ENCODE measurements at places on chromosomes 6 and 20. TPM values are rescaled to one million over a fixed set of nuclear protein-coding genes. Genes with fewer than 3 reads are reported as not detected.
A peak's percentile ranks its signal among the peaks of the same experiment; 100 is the strongest.

- DNase-seq: peak; percentile 22
Observed at GRCh38 chr6:119076173-119076572, 2.3 kb downstream of the FAM184A start.

DNA sequence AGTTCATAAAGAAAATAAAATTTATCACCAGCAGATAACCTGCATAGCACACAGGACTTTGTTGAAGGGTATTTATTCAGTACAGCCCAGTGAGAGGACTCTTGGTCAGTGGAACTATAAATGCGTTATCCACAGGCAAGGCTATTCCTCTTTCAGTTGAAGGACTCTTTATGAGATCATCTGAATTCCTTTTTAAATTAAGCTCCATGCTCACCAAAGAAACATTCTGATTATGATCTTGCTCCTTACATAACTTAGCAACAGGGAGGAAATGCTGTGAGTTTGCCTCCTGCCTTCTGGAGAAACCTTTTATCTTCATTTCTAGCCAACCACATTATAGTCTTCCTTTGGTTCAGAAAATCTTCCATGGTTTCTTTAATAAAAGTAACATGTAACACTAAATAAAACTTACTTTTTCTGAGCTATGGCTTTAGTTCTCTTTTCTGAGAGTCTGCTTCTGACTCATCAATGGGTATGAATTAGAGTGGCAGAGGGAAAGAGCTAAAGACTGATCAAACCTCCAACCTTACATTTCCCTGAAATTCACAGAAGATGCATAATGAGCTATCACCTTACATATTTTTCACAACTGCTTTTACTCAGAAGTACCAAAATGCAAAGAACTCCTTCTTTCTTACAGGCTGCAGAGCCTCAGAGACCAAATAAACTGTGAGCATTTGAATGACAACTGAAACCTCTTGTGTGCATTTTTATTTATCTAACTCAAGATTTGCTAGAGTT is 267.2 kb downstream of the ADGRG6 start:
- DNase-seq: no peak

GRCh38 chr6:20351534-20351933 is 50.1 kb upstream of the E2F3 start:
- no peak for DNase-seq

DNA sequence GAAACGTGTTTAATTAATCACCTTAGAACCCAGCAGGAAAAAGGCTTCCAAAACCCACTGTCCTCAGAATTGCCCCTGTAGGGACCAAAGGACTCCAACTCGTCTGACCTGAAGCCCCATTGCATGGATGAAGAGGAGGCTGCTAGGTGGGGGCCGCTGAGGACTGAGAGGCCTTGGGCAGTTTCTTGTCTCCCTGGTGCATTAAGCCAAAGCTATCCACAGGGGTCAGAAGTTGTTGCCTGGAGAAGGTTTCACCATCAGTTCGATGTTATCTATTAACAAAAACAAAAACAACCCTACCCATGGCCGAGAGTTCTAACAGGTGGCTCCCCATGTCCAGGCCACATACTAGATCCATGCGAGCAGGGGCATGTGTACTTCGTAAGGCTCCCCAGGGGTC is 120.9 kb upstream of the CD93 start:
- no peak for DNase-seq

GRCh38 chr6:137737836-137738596 is 129.0 kb upstream of the TNFAIP3 start:
- DNase-seq: no peak

- DNase-seq: no peak
Observed at GRCh38 chr6:52142556-52142955, 43.6 kb upstream of the IL17A start.

GRCh38 chr6:3895312-3895653 is 46.1 kb downstream of the FAM50B start:
- DNase-seq: no peak

- DNase-seq: no peak
Observed at GRCh38 chr6:90338409-90338808, 41.8 kb upstream of the BACH2 start.

- no peak for DNase-seq
Observed at GRCh38 chr20:4573564-4574355, 147.9 kb upstream of the PRND start.

- no peak for DNase-seq
Observed at GRCh38 chr6:37130704-37131103, 39.2 kb upstream of the PIM1 start.

DNA sequence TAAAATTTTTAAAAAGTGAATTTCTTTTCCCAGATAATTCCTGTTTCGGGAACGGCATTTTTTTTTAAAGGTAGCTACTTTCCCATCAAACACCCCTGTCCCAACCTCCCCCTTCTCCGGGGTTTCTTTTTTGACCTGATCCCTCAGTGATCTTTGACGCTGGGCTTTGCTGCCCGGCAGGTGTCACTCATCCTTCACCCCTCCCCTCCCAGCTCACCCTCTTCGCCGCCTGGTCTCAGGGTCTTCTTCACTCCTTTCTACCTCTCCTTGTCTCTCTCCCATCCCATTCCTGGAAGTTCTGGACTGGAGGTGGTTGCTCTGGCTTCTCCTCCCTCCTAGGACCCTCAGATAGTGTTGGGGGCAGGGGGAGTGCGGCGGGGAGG is 329 bp upstream of the GPR6 start:
- no peak for DNase-seq

NFKBIL1 gene
- 36.6 TPM for total RNA-seq

DNA sequence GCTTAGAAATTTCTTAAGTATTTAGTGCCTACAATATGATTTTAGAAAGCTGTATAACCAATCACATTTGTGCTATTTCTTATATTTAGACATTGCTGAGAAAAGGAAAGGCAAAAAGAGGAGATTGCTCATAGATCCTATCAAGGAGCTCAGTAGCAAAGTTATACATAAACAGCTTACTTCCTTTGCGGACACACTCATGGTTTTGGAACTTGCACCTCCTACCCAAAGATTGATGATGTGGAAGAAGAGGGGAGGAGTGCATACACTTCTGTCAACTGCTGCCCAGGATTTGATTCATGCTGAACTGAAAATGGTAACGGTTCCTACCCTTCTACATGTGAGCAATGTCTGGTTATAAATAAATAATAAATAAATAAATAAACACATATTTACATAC is 16.7 kb downstream of the RAD21L1 start:
- DNase-seq: no peak

DNA sequence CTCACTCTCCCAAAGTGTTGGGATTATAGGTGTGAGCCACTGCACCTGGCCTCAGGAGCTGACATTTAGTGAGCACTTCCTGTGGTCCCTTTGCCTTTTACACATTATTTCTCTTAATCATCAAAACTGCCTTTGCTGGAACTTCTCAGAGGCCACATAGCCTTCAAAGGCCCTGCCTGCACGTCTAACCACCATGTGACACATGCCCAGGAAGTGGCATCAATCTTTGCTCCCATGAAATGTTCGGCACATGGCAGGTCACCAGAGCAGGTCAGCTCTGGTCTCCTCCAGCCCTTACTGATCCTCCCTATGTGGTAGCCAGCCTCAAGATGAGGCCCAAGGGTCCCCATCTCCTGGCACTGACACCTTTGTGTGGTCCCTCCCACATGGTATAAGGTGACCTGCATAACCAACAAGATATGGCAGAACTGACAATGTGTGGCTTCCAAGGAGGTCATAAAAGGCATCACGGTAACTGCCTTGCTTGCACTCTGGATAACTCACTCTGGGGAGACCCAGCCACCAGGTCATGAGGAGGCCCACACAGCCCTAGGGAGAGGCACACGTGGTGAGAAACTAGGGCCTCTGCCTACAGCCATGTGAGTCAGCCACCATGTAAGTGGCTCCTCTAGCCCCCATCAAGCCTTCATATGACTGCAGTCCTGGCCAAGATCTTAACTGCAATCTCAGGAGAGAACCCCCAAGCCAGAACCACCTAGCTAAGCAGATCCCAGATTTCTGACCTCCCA is 28.8 kb upstream of the HMGA1 start:
- DNase-seq: peak; percentile 60

- no peak for DNase-seq
Observed at GRCh38 chr6:87623248-87623647, 33.3 kb downstream of the ORC3 start.

DNA sequence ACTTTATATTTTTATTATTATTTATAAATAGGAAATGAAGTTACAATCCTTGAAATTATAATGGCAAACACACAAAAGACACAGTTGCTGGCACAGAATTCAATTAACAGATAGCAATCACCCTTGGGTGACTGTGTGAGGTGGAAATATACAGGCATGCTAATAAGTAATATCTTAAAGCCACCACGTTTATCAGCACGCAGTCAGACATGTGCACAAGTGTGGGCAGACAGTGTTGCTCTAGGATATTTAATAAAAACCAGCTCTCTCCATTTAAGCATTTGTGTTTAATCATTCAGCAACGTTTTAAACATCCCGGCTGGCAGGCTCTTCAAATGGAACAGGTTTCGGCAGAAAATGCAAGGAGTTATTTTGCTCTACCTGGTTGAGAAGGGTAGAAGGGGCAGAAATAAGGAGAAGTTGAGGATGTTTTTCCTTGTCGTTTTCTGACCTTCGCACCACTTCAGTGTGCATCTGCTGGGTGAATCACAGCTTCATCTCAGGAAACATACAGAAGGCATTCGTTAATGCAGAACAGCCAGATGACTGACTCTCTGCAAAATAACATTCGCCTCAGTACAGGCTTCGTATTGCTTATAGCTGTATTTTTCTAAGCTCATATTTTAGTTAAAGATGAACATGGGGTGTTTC is 585.1 kb downstream of the QKI start:
- DNase-seq: no peak

DNA sequence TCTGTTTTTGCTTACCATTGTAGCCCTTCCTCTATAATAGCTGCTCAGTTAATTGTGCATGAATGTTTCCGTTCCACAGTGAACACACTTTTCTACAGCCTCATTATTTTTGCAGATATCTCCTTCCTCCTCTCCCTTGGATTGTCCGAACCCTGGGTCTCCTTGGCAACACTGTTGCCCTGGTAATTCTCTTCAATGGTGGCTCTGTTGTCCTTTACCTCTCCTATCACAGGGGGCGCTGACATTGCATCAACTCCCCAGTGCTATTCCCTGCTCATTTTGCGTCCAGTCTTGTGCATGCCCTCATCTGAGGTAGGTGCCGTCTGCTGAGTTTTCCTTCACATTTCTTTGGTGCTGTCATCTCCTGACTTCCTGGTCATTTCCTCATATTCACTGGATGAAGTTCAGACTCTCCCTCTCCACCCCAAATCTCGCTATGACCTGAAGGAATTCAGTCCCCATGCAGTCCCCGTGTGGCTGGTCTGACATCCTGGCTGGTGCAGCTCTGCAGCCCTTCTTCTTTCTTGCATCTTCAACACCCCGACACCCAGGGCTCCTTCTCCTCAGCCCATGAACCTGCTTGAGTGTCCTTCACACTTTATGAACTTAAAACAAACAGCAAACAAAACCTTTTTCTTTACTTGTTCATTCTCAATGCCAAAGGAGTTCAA is 21.1 kb downstream of the PHACTR2 start:
- DNase-seq: no peak

DNA sequence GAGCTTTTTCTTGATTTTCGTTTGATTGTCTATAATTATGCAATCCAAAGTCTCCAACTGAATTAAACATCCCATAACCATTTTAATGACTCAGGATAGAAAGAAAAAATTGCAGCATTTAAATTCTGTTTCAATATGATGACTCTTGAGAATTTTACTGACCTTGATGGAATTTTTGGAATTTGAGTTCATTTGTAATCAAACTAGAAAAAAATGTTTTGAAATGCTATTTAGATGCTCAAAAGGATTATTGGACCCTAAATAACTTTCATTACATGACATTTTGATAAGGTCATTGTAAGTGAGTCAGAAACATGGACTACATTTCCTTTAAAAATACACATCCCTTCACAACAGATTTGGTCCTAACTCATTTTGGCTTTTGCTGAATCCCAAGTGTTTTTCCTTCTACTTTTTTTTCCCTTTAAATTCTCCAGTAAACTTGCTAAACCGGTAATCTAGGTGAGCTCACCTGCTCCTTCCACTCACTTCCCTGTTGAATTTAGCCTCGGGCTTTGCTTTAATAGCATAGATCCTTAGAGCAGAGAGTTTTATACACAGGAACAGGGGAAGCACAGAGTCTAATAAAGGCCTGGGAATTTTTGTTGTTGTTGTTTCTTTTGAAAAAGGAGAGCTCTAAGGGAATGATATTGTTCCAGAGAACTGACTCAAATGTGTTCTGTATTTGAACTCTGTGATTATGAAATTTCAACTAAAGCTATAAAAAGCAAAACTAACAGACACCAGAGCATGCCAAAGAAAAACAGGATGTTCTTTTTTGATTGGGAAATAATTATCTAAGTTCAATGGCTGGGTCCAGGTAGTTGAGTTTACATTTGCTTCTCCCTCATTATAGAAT is 1088.2 kb upstream of the CITED2 start:
- DNase-seq: no peak

DNA sequence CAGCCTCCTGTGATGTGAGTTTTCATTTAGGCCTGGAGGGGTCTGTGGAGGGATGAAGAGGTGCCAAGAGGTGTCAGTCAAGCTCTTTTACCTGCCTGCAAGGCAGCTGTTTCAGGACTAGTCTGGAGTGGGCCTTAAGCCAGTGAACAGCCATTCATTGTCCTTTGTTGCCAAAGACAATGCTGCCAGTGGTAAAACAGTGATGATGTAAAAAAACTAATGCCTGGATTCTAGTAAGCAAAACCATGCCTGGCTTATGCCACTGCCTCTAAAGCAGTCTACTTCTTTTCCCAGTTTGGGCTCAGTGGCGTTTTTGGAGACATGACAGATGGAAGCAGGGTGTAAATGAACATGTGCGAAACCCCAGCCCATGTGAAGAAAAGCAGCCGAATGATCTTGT is 93.5 kb upstream of the KCNK16 start:
- no peak for DNase-seq

- no peak for DNase-seq
Observed at GRCh38 chr6:42093582-42094329, 43.4 kb downstream of the TAF8 start.

GRCh38 chr6:134491477-134491876 is 173.6 kb upstream of the SGK1 start:
- DNase-seq: no peak

- DNase-seq: peak; percentile 21
Observed at GRCh38 chr6:7145885-7146828, 38.4 kb downstream of the RREB1 start.

- no peak for DNase-seq
Observed at GRCh38 chr6:113406048-113406695, 451.0 kb upstream of the MARCKS start.

AK9 gene
- 11.5 TPM for total RNA-seq

GRCh38 chr6:167706313-167707109 is 120.2 kb upstream of the AFDN start:
- DNase-seq: peak; percentile 76

DNA sequence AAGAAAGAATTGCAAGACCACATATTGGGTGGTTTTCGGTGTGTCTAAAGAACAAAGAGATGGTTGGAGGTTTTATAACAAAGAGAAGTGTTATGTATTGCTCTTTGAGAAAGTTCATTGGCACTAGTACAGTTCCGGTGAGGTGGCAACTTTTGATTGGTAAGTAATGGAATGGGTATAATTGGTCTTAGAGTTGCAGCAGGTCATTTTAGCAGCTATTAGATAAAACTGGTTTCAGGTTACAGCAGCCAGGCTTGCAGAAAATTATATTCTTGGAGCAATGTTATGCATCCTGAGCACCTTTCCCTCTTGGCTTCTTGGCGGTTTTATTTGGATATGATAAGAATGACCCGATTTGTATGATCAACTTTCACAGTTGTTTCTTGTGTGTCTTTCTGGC is 12.3 kb upstream of the SSTR4 start:
- DNase-seq: no peak

PTK6 gene
- 0.97 TPM for total RNA-seq

GRCh38 chr6:128882560-128882959 is 378 bp upstream of the LAMA2 start:
- DNase-seq: no peak
